GM12891 (cell line): ENCODE measurements at places on chromosomes 16 and 17.

- DNase-seq, result no peak
These were observed 48.7 kb downstream of the SF3B3 start for GRCh38 chr16:70572050-70572925.

GRCh38 chr16:2976673-2977072, 3.6 kb downstream of the PKMYT1 start:
- no peak for DNase-seq

GRCh38 chr16:70391881-70392481, 45.3 kb downstream of the DDX19A start:
- DNase-seq, result no peak

GRCh38 chr16:5820472-5820871, 722.9 kb upstream of the EEF2KMT start:
- DNase-seq, result no peak

DNA sequence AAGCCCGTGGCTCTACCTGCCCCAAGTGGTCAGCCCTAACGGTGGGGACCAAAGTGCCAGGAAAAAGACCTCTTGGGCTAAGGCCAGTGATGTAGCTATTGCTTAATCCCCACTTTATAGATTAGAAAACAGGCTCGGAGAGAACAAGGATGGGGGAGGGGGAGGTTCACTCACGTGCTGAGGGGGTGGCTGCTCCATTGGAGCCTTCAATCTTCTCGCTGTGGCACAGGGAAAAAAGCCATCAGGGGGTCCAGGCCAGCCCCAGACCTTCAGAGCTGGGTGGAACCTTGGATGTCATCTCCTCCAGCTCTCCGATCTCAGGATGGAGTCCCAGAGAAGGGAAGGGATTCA, 45.9 kb downstream of the SRCIN1 start:
- no peak for DNase-seq

DNA sequence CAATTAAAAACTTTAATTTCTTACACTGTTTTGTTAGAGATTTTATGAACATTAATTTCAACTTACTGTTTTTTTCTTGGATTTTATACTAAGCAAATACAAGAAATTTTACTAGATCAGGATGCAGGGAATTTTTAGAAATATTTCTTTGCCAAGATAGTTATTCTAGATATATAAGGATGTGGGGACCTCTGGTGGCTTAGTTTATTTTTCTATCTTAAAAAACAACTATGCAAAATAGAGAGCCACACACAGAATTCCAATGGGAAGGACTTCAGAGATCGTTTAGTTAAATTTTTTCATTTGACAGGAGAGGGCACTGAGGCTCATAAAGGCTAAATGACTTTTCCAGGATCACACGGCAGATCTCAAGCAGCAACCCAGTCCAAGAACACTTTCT, 23.0 kb upstream of the CAPNS2 start:
- DNase-seq, result no peak

DNA sequence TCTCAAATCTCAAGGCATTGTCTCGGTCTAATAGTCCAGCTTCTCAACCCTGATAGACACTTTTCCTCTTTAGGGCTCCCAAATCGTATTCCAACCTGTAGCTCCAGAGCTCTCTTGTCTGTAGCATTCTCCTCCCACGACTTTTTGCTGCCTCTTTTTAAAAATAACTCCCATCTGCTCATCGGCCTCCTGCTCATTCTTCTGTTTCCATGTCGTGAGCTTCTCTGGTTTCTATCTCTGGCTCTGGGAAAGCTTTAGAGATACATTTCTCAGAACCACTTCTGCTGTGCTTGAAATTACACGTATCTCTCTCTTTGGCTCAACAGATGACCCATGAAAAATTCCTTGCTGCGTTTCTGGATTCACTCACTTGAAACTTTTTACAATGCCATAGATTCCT, 609.6 kb upstream of the C16orf82 start:
- no peak for DNase-seq

DNA sequence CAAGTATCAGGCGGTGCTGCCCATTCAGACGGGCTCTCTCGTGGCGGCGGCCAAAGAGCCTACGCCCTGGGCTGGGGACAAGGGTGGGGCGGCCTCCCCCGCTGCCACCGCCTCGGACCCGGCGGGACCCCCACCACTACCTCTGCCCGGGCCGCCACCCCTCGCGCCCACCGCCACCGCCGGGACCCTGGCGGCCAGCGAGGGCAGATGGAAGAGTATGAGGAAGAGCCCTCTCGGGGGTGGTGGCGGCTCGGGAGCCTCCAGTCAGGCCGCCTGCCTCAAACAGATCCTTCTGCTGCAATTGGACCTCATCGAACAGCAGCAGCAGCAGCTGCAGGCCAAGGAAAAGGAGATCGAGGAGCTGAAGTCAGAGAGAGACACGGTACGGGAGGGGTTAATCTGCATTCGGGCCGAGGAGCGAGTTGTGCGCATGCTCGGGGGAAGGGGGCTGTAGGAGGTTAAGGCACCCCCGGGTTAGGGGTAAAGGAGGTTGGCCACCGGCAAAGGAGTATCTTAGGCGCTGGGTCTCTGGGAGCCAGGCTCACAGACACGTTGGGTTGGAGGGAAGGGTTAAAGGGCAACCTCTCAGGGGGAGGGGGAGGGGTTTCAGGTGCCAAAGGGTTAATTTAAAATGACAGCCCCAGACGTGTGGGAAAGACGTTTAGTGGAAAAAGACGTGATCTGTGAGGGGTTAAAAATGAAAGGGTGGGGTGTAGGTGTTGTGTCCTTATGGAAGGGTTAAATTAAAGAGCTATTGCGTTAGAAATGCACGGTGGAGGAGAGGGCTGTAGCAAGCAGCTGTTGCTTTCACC, 1.4 kb downstream of the MSL1 start:
- DNase-seq, result peak; percentile 51

DNA sequence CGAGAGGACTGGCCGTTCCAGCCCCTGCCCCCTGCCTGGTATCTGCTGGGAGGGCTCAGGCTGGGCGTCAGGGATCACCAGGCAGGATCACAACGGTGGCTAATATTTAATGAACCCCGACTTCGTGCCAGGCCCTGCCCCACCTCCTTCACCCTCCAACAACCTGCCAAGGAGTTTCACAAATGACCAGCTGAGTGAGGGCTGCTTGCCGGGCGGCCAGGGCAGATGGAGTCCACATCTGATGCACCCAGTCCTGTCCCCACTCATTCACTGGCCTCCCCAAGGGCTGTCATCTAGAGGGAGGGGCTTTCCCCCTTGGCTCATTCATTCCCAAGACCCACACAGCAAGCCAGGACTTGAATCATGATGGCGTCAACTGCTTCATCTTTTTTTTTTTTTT, 17.5 kb downstream of the UBALD1 start:
- DNase-seq, result no peak

GRCh38 chr16:49650603-49651002, 205.3 kb downstream of the ZNF423 start:
- no peak for DNase-seq

DNA sequence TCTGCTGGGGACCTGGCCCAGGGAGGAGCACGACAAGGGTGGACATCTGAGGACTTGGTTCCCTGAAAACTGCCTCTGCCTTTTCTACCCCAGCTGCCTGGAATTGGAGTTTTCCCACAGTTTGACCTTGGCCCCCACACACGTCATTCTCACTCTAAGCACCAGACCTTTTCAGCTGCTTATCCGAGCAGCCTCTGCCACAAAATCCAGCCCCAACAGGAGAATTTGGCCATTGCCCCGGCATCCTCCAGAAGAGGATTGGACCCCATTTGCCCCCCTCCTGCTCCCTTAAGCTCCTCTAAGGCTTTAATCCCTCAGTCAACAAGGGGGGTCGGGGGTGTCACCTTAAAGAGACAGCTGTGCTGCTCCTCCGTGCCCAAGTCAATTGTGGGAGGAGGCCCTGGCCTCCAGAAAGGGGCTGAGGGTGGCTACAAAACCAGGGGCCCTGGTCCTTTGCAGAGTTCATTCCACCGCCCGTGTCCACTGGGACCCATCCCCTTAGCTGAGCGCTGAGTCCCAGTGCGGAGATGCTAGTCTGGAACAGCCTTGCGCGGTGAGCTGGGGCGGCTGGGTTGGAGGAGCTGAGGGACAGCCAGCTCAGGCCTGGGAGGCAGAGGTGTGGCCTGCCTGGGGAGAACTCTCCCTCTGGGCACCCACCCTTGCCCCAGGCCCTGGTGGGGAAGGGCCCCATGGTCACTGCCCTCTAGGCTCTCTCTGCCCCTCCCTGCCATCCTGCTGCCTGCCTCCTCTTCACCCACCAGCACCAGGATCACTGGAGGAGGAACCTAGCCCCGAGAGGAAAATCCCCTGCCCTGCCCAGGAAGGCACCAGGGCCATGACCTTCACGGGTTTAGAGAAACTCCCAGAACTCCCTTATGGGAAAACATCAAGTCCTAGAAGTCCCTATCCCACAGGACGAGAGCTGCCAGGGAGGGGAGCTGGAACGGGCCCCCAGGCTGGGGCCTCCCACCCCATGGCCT, 18.8 kb downstream of the TTYH2 start:
- DNase-seq, result no peak

- DNase-seq, result no peak
These were observed 159.8 kb upstream of the MYOCD start for GRCh38 chr17:12505866-12506265.

GRCh38 chr16:15054357-15055140, 1.3 kb downstream of the NTAN1 start:
- DNase-seq, result no peak

DNA sequence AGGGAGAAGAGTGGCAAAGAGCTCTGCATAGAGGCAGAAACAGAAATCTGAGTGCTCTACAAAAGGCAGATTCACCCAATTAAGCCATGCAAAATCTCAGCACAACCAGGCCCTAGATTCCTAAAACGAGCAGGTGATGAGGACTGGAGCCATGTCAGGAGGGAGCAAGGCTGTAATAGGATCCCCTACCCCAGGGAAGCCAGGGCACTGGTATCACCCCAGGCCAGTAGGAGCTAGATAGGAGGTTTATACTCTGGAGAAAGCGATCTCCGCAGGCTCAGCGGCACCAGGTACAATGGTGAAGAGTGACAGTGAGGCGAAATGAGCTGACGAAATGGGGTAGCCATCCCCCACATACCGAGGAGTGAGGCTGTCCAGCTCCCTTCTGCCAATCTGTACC, 171.5 kb downstream of the PARN start:
- DNase-seq, result no peak

DNA sequence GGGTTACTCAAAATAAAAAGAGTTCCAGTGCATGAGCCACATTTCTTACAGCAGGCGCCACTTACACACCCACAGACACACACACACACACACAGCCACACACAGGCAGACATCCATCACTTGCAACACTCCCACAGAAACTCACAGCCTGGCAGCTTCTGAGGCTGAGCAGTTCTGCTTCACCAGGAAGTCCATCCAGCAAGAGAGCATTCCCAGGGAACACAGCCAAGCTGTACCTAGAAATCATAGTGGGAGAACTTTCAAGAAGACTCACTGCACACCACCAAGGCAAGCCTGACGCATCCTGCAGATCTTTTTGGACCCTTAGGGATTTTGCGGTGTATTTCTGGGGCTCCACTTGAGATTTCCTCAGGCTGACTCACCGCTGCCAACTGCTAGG, 140.9 kb upstream of the WSB1 start:
- no peak for DNase-seq

DNA sequence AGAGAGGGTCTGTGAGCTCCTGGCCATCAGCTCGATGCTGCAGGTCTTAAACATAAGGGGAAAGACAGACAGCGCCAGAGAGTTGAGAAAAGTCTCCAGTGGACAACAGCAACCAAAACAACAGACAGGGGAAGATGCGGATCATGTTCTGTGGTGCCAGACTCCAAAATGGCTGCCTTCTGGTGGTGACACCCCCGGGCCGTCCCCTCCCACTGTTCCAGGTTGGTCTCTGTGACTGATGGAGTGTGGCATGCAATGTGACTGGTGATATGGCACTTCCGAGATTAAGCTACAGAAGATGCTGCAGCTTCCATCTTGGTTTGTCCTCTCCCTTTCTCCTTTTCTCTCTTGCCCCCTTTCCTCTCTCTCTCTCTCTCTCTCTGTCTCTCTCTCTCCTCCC, 40.4 kb upstream of the RBFOX3 start:
- no peak for DNase-seq

GRCh38 chr16:79400462-79401149, 199.9 kb downstream of the MAF start:
- no peak for DNase-seq

DNA sequence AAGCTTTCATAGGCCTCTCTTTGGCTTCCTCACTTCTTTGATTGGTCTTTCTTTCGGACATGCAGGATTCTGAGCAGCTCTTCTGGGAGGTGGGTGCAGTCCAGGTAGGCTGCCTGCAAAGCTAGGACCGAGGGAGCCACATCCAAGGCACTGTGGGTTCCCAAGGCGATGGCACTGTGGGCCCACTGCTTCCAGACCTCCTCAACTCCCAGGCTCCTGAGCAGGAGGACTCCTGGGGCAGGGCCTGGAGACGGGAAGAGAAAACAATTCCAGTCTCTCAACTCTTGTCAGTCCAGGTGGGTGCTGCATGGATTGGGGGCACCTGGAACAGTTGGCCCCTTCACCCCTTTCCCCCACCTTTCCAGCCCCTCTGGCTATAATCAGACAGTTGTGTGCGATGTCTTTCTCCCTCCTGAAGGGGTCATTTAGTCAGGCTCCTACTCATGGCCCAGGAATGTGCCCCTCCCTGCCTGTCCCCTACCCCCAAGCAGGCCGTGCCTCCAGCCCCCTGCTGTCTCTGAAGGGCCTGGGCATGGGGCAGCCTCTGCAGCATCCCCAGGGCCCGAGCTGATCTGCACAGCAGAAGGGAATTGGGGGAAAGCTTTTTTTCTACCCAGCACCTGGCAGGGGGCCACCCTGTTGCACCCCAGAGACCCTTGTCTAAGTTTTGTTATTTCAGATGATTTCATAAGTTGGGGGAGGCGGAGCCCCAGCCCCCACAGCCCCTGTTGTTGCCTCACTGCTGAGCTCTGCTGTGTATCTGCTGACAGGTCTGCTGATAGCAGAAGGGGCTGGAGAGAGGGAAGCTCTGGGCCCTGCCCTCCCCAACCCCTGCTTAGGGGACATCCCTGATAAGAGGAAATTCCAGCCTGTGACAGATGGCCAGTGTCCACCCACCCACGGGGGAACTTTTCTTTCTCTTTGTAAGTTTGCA, 330.3 kb downstream of the SEC14L1 start:
- no peak for DNase-seq

GRCh38 chr17:29628644-29629043, 5.9 kb upstream of the CORO6 start:
- no peak for DNase-seq

- no peak for DNase-seq
These were observed 40.7 kb downstream of the TMEM186 start for GRCh38 chr16:8756755-8757154.

- no peak for DNase-seq
These were observed 8.6 kb downstream of the ZNHIT3 start for GRCh38 chr17:36495076-36495578.

GRCh38 chr17:2770129-2770528, 20.7 kb upstream of the CCDC92B start:
- no peak for DNase-seq

GRCh38 chr16:11320170-11320569, 25.1 kb upstream of the RMI2 start:
- no peak for DNase-seq

GRCh38 chr16:31033709-31034492, 543 bp downstream of the STX4 start:
- DNase-seq, result peak; percentile 87

GRCh38 chr16:14454391-14454790, 175.7 kb downstream of the PARN start:
- DNase-seq, result no peak

- no peak for DNase-seq
These were observed 1425.1 kb upstream of the CDH8 start for GRCh38 chr16:63461248-63461841.

- no peak for DNase-seq
These were observed 314.9 kb downstream of the CEP112 start for GRCh38 chr17:65876985-65877384.
